G401 (cell line): ENCODE measurements at places on chromosomes 12 and 14. TPM values are rescaled to one million over a fixed set of nuclear protein-coding genes. Genes with fewer than 3 reads are reported as not detected.

Gene ARHGAP5
- 27.1 and 43.6 TPM in 2 replicates for total RNA-seq

Gene MANSC1
- total RNA-seq, result 1.6 and 1.7 TPM in 2 replicates

Gene RNASE3
- total RNA-seq, result not detected in 2 replicates

Gene TDRD9
- total RNA-seq, result not detected in 2 replicates

Gene MIP
- not detected in 2 replicates for total RNA-seq

Gene LYZ
- total RNA-seq, result not detected in 2 replicates

Gene BDKRB1
- total RNA-seq, result not detected in 2 replicates

Gene PLEKHG7
- not detected in 2 replicates for total RNA-seq

DNA sequence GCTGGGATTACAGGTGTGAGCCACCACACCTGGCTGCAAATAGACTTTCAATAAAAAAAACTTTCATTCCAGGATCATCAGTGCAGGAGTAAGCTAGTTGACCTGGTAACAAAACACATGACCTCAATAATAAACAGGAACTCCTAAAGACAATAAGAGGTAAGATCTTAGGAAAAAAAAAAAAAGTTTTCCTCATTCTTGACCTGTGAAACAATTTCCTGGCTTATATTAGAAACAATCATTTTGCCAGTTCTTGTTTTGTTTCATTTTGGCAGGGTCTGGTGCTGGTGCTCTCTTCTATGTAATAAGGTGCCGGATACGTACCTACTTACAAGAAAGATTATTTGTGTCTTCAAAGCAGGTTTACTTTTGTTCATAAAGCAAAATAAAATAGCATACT is 90.6 kb upstream of the AMN1 start:
- DNase-seq, result no peak

GRCh38 chr12:78229591-78230101 is 399.0 kb downstream of the NAV3 start:
- DNase-seq, result peak; percentile 62

DNA sequence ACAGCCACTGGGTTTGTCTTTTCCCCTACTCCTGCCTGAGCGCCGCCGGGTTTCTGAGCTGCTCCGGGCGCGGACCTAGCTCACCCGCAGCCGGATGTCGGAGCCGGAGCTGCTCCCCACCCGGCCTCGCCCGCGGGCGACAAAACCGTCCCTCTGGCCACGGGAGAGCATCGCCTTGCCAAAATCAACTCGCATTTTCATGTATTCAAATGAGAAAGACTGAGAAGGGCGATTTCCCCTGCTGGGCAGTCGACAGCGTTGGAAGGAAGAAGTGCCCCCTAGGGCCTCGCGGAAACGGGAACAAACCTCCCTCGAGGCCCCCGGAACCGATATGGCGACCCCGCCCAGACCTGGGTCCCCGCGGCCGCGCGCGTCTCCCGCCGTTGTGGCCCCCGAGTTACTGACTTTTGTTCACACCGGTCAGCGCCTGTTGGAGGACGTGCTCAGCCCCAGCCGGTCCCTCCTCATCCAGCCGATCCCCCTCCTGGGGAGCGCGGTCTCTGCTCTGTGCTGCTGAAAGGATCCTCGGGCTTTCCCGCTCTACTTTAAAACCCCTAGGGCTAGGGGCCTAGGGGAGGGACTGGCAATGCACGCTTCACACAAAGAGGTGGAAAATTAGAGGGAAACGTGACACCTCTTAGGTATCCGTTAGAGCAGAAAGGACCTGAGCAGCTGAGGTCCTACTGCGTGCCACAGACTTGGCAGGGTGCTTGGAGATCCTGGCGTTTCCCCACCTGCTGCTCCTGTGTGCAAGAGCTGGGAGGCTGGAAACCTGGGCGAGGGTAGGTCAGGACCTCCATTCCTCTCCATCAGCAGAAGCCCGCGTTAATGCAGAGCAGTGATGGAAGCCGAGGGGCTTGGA is 4.3 kb downstream of the TTC6 start:
- no peak for DNase-seq

- no peak for DNase-seq
Observed at GRCh38 chr12:51126297-51126696, 42.9 kb upstream of the CSRNP2 start.

- no peak for DNase-seq
Observed at GRCh38 chr14:28142400-28143015, 624.1 kb upstream of the FOXG1 start.

- peak; percentile 78 for DNase-seq
Observed at GRCh38 chr14:102472791-102473150, 36.8 kb downstream of the ANKRD9 start.

GRCh38 chr12:116027551-116027821 is 250.0 kb downstream of the MED13L start:
- DNase-seq, result peak; percentile 75

DNA sequence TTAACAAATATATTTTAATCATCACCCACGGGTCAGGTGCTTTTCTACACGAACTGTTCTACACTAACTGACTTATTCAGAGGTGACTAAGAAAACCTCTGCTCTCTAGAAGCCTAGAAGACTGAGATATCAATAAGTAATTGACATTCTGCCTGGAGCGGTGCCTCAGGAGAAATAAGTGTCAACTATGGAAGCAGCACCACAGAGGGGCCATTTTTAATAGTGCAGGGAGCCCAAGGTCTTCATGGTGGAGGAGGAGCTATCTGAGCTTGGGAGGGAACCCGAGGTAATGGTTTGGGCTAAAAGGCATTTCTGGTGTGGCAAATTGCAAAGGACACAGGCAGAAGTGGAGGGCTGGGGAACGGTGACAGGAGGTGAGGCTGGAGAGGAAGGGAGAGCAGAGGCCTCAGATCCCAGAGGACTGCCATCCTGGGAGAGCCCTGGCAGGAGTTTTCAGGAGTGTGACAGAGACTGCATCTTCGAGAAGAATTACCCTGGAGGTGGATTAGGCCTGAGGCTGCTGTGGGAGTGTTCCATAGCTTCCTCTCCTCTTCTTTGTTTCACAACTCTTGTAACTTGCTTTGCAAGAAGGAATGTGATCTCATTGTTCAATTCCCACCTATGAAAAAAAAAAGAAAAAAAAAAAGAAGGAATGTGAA is 123.1 kb downstream of the NPAS3 start:
- no peak for DNase-seq

GRCh38 chr12:13595536-13596443 is 385.6 kb downstream of the GRIN2B start:
- no peak for DNase-seq

DNA sequence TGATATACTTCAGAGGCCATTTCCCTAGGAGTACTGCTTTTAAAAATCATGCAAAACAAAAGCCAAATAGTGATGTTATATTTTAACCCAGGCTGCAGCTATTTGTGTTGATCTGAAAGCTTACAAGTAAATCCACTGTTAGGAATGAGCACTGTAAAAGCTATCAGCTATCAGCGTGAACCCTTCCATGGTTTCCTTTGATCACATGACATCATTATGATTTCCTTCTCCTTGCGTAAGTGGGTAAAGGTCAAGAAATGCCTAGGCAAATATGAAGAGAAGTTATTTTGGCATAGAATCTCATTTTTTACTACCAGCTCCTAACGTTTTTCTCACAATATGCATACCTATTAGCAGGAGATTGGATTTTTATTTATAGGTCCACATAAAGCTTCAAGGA is 48.6 kb upstream of the CATSPERB start:
- no peak for DNase-seq

- no peak for DNase-seq
Observed at GRCh38 chr12:124878795-124879516, 15.3 kb upstream of the SCARB1 start.

DNA sequence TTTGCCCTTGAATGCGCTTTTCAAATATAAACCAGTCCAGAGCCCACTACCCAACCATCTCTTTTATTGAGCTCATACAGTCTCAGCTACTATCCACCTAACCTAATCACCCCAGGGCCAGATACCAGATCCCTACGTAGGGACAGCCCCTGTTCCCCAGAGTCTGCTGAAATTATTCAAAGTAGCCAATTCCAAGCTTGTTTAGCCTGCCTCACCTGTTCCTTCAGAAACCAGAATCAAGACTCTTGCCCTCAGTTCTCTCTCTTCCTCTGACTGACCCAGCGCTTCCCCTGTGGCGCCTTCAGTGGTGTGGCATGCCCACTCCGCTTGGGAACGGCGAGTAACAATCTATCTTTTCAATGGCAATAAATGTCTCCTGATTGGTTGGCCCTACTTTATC is 18.8 kb downstream of the BMAL2 start:
- DNase-seq, result no peak

GRCh38 chr12:113424915-113425823 is 3.0 kb downstream of the SDSL start:
- DNase-seq, result peak; percentile 21

DNA sequence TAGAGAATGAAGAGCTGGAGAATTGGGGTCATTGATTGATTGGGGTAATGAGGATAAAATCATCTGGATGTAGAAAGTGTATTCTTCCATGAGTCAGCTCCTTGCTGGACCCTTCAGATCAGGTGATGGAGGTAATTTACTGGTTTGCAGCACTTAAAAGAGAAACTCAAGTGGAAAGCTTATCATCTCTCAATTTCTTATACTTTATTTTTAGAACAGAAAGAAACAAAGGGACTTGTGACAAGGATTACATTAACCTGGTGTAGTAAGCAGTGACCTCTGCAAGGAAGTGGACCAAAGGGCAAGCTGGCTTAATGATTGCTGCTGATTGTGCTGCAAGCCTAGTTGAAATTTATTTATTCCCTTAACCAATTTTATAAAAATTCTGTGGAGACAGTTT is 405.0 kb downstream of the TRHDE start:
- no peak for DNase-seq

DNA sequence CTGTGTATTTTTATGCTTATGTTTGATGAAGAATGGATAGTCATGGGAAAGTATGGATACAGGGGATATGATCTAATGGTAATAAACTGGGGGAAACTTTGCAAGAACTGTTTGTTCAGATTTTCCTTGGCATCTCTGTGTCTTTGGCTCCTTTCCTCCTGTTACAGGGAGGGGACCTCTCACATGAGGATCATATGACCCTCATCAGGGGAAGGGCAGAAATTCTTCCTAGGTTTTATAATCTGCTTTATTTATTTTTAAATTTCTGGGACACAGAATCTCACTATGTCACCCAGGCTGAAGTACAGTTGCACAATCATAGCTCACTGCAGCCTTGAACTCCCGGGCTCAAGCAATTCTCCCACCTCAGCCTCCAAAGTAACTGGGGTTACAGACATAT is 526.5 kb downstream of the CCER1 start:
- DNase-seq, result no peak

- DNase-seq, result no peak
Observed at GRCh38 chr12:71472441-71472911, 32.9 kb downstream of the LGR5 start.

DNA sequence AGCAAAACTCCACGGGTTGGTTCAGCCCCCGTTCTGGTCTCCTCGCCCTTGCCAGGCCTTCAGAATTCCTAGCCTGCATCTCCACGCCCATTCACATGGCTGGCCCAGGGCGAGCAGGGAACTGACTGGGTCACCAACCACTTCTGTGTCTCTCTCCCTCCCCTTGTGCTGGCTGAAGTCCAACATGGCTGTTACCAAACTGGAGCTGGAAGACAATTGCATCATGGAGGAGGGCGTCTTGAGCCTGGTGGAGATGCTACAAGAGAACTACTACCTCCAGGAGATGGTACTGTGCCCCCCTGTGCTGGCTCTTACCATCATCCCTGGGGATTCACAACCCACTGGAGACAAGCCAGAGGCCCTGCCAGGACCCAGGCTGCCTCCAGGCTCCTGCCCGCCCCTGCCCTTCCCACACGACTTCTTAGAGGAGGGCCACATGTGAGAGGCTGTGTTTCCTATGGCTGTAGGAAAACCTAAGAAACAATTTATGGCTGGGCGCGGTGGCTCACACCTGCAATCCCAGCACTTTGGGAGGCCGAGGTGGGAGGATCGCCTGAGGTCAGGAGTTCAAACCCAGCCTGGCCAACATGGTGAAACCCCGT is 9.9 kb downstream of the LRRC74A start:
- DNase-seq, result no peak

DNA sequence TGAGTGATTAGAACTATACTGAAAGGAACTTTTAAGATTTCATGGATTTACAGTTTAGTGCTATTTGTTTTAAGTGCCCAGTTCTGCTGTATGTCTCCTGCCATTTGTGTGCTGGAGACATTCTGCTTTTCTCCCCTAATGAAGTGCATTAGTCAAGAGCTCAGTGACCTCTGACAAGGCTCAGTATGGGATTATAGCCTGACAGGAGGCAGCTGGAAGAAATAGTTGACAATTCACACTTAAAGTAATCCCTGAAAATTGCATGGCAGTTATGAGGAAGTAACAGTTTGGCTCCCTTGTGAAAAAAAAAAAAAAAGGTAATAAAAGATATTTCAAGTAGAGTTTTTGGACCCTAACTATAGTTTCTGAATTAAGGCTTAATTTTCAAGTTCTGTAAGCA is 70.3 kb downstream of the ALX1 start:
- DNase-seq, result no peak

GRCh38 chr14:93002049-93002448 is 79.1 kb downstream of the CHGA start:
- DNase-seq, result no peak

GRCh38 chr12:110123919-110124268 is 263 bp upstream of the IFT81 start:
- DNase-seq, result no peak

GRCh38 chr14:95189367-95190132 is 32.2 kb upstream of the DICER1 start:
- DNase-seq, result peak; percentile 22

- no peak for DNase-seq
Observed at GRCh38 chr14:44113769-44114730, 393.0 kb downstream of the FSCB start.

- DNase-seq, result no peak
Observed at GRCh38 chr12:24424889-24425600, 475.6 kb upstream of the SOX5 start.

GRCh38 chr12:104137001-104137901 is 759 bp downstream of the NFYB start:
- peak; percentile 55 for DNase-seq

- DNase-seq, result no peak
Observed at GRCh38 chr12:114286145-114286544, 119.8 kb downstream of the TBX5 start.

GRCh38 chr12:124466216-124467128 is 100.9 kb downstream of the NCOR2 start:
- no peak for DNase-seq

- DNase-seq, result peak; percentile 6
Observed at GRCh38 chr12:101490286-101490920, 15.3 kb downstream of the SPIC start.

DNA sequence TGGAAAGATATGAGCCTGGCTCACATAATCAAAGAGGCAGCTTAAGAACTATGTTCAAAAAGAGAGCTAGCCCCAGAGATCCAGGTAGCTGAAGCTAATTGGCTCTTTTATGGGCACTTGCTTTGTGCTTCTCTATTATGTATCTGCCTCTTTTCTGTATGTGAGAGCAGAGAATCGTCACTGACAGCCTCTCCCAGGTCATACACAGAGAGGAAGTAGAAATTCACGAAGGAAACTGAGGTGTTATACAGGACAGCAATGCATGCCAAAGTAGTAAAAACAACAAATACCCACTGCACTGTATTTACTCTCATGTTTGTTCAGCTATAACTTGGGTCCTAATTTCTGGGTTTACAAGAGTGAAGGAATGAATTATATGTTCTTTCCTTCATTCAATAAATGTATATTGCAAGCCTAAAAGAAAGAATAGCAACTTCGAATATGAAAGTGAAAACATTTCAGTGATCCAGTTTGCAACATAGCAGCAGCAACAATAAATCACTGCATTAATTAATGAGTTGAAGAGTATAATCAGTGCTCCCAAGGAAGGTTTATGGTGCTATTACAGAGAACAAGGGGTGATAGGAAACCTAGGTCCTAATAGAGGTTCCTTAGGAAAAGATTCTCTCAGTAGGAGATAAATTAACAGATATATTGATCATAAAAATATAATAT is 47.1 kb upstream of the ATXN7L3B start:
- no peak for DNase-seq
